MG63 (cell line): ENCODE measurements at places on chromosomes 11 and 22.

DNA sequence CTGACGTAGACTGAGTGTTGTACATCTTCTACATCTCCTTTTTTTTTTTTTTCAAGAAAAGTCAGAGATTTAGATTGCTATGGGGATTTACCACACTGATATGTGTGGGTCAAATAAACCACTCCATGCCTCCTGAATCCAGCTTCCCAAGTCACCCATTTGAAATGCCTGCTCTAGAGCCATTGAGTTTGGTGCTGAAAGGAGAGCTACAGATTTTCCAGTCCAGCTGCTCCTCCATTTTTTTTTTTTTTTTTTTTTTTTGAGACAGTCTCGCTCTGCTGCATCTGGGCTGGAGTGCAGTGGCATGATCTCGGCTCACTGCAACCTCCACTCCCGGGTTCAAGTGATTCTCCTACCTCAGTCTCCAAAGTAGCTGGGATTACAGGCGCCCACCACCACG lies 115.2 kb upstream of the TIMP3 start:
- DNase-seq = no peak

DNA sequence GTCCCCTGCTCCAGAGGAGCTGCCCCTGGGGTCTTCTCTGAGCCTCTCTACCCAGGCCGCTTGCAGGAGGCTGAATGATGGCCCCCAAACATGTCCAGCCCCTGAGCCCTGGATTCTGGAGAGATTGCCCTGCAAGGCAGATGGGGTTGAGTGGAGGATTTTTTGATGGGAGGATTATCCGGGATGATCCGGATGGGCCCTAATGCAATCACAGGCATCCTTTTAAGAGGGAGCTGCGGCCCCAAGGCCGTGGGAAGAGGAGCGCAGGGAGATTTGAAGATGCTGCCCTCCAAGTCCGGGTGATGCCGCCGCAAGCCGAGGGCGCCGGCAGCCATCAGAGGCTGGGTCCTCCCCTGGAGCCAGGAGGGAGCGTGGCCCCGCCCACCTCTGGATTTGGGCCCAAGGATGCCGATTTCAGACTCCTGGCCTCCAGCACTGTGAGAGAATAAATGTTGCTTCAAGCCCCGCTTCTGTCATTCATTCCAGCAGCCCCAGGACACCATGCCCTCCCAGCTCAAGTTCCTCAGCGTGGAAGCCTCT lies 66.0 kb downstream of the WNT7B start:
- no peak for DNase-seq

DNA sequence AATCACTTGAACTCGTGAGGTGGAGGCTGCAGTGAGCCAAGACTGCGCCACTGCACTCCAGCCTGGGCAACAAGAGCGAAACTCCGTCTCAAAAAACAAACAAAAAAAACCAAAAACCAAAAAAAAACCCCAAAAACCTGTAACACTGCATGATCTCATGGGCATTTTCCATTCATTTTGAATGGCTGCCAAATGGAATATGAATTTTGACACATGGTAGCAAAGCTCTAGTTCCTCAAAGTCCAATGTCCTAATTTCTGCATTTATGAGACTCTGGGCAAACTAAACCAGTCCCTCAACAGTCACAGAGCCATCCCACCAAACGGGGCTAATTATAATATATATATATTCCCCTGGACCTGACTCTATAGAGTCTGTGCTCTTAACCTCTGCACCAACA lies 61.8 kb downstream of the SGSM3 start:
- no peak for DNase-seq

DNA sequence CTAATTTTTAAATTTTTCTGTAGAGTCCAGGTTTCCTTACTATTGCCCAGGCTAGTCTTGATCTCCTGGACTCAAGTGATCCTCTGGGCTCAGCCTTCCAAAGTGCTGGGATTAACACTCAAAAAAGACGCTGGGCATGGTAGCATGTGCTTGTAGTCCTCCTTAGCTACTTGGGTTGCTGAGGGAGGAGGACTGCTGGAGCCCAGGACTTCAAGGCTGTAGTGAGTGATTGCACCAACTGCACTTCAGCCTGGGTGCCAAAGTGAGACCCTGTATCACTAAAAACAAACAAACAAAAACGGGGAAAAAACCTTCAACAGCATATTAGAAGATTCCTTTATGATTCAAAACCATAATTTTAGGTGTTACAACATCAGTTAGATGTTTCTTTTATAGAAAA lies 44.6 kb downstream of the RSF1 start:
- DNase-seq = no peak

GRCh38 chr22:39715778-39716495 lies 145.4 kb downstream of the CACNA1I start:
- DNase-seq = no peak

DNA sequence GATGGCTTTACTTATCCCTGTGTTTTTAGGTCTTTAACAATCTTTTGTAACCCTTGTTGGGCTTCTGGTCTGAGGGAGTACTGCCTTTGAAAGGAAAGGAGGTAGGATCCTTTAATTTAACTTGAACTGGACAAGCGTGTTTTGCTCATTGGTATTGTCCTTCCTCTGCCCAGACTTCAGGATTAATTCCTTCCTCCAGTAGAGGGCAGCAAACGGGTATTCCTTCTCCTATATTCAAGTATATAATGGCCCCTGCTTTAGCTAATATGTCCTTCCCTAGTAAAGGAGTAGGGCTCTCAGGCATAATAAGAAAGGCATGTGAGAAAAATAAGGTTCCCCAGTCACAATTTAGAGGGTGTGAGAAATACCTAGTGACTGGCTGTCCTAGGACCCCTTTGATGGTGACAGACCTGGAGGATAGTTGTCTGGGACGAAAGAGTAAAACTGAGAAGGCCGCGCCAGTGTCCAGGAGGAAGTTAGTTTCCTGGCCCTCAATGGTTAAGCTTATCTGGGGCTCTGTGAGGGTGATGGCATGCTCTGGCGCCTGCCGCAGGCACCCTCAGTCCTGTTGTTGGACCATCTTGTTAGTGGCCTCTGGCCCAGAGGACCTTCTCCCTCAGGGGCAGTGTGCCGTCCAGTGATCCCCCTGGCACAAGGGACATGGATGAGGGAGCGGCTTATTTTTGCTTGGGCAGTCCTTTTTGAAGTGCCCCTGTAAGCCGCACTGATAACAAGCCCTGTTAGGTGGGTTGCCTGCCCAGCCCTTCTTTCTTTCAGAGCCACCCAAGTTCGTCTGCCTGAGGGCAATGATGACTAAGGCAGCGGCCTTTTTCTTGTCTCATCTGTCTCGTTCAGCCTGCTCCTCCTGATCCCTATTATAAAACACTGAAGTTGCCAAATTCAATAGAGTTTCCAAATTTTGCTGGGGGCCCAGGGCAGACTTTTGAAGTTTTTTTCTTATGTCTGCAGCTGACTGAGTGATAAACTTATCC lies 51.8 kb downstream of the C11orf71 start:
- DNase-seq = no peak

GRCh38 chr22:22655452-22656290 lies 11.3 kb downstream of the GGTLC2 start:
- DNase-seq = no peak

GRCh38 chr11:117638911-117639543 lies 158.0 kb downstream of the DSCAML1 start:
- no peak for DNase-seq

DNA sequence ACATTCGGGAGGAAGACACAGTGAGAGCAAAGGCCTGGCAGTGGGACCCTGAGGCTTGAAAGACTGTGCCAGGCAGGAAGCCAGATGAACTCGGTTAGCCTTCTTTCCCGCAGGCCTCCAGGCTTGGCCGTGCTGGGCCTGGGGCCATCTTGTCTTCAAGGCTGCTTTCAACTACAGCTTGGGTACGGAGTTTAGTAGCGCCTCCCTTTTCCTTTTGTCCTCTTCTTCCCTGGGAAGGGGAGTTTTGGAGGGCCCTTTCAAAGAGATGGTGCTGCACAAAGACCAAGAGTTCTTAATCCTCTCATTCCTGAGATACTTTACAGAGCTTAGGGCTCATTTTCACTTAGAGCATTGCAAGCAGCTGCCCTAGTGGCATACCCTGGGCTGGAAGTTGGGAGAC lies 87.5 kb downstream of the TP53I11 start:
- peak; percentile 16 for DNase-seq

GRCh38 chr11:72753341-72754148 lies 1.3 kb upstream of the ARAP1 start:
- DNase-seq = no peak
